Activated T-cell treated with anti-CD3 and anti-CD28 coated beads for 4 hours (primary cell): ENCODE measurements at places on chromosomes 1 and 21.

DNA sequence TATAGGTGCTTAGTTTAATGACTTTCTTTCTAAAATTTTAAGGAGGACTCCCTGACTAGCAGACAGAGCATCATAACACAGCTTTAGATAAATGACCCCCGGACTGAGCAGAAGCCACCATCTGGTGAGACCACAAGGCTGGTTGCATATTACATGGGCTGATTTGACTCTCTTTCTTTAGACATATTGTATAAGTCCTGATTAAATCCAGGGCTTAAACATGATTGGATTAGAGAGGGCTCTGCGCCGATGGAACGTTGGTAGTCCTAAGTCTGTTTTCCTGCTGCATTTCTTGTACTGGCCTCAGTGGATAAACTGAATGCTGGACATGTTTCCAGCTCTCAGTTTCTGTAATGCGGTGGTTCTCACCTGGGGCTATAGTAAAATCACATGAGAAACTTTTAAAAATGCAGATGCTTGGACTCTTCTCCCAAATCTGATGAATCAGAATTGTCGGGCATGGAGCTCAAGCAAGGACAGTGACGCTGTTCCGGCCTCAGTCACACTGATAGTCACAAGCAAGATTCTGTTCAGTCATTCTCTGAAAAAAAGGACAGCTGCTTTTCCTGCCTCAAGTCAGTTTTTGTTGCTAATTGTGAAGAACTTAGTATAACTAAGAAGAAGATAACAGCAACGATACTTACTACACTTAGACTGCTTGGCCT, 16.6 kb downstream of the DDI2 start:
- no peak for DNase-seq

DNA sequence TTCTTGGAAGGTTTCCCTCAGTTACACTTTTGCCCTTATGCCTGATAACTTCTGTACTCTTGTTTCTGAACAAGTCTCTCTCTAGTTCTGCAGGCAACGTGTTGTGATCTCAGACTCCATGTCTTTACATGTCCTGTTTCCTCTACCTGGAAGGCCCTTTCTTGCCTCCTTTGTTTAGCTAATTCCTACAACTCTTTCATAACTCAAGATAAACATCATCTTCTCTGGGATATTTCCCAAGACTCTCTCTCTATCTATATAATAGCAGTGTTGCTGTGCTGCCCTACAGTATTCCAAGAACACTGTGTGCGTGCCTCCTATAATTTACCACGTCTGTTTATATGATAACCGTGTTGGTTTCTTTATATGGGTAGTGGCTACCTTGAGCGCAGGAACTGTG, 47.8 kb downstream of the CHRM3 start:
- no peak for DNase-seq

DNA sequence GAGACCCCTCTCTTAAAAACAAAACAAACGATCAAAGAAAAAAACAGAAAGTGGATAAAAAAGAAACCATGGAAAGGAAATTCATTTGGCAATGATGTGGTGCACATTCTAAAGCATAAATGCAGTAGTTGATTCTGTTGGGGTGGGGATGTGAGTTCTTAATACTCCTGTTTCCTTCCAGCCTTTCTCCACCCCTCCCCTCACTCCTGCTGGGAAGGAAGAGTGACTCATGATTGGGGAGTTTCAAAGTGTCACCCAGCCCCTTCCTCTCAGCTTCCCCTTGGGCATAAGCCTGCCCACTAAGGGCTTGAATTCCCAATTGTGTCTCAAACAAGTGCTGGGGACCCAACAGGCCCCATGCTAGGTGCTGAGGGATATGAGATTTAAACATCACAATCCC, 6.7 kb upstream of the PINK1 start:
- no peak for DNase-seq

DNA sequence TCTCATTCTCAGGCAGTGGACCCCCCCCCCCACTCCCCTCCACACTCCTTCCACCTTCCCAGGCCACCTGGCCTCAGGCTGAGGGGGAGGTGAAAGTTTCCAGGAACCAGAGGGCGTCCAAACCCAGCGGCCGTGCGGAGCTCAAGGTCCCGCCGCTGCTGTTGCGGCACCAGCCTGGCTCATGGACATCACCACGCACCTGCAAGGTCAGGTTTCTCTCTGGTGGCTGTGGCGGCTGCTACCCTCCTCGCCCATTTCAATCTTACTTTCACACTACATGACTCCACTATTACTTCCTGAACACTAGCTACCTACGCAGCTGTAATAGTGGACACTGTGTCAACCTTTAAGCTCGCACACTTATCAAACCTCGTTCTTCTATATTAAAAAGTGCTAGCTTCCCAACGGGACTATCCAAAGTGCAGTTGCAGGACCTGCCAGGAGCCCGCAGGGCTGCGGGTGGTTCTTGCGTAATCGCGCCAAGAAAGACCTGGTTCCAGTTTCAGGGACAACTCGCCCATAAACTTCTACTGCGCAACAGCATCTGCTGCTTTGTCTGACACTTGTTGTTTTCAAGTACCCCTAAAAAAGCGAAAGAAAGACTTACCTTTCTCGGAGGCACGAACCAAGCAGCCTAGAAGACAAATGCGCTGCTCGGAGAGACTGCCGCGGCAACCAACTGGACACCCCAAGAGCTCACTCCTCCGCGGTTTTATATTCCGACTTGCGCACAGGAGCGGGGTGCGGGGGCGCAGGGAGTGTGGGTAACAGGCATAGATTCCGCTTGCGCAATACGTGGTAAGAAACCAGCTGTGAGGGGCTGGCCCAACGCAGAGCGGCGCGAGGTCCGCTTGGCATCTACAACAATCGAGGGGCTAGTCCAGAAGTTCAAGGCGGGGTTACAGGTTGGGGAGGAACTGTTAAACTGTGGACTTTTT, at the start of gene DIRAS3:
DIRAS3 (minus strand) TSS at position 687 of the 938 bp plus-strand sequence. CDS start 3,330 bp downstream, outside the sequence.
- no peak for DNase-seq

DNA sequence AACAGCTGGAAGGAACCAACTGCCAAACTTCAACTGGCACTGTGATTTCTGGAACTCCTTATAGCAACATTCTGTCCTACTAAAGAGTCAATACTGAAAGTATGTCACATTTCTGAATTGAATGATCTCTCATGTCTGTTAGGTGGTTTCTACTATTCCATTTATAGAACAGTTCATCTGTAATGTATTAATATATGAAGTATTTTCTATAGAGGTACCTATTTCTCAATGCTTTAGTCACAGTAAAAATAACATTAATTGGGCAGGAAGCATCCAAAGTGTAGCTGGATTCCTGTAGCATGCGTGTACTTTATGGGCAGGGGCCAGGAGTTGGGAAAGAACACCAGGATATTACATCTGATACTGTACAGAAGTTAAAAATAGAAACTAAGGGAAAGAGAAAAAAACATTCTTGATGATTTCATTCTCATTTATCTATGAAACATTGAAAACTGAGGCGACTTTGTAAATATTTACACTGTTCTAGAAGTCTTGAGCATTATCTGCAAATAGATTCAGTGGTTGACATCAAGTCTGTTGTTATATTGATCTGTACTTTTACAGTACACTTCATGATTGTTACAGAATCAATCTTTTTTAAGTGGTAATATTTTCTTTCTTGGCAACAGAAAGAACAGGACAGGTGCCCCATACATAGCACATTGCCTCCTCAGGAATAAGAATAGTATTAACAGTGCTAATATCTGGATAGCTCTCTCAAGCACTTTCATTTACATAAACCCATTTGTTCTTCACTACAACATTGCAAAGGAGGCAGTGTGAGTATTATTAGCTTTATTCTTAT, 6.2 kb upstream of the ZNF281 start:
- DNase-seq, result no peak
